HCT116 (cell line): ENCODE measurements at places on chromosomes 13 and 19. TPM values are rescaled to one million over a fixed set of nuclear protein-coding genes. Genes with fewer than 3 reads are reported as not detected.
A peak's percentile ranks its signal among the peaks of the same experiment; 100 is the strongest.

DNA sequence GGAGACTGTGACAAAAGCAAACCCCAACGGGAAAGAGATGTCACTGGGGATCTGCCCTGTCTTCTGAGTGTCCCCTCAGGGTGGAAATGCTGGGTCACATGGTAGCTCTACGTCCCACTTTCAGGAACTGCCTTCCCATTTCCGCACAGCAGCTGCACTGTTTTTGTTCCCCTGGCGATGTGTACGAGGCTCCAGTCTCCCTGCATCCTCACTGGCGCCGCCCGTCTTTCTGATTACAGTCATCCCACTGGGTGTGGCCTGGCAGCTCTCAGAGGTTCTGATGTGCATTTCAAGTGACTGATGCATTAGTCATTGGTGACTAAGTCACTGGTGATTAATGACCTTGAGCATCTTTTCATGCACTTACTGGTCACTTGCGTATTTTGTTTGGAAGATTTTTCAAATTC lies 21.2 kb downstream of the PCID2 start:
- peak; percentile 98 for DNase-seq

KCNJ14 gene
- total RNA-seq = 2.5 TPM

- DNase-seq = no peak
These were observed 84.2 kb downstream of the COL4A2 start for GRCh38 chr13:110391273-110391672.

- no peak for DNase-seq
These were observed 105.6 kb downstream of the SPRY2 start for GRCh38 chr13:80235166-80235966.

DNA sequence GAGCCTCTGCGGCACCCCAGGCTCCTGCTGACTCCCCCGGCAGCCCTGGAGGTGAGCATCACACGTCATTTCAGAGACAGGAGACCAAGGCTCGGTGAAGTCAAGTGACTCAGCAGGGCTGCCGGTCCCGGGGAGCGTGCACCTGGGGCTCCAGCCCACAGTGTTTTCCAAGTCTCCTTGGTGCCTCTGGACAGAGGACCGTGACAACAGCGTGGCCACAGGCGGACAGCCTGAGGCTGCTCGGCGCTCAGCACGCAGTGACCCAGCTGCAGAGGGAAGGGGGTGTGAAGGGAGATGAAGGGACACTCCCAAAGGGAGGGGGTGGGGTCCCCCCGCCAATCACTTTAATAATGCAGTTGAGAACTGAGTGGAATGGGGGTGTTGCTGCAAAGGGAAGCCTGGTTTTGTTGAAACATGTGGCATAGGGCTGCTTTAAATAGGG lies 17.5 kb upstream of the ASPDH start:
- DNase-seq = no peak

GRCh38 chr19:3664879-3665642 lies 35.2 kb downstream of the PIP5K1C start:
- DNase-seq = no peak

EEF1AKMT1 gene
- total RNA-seq = 9.8 TPM

DNA sequence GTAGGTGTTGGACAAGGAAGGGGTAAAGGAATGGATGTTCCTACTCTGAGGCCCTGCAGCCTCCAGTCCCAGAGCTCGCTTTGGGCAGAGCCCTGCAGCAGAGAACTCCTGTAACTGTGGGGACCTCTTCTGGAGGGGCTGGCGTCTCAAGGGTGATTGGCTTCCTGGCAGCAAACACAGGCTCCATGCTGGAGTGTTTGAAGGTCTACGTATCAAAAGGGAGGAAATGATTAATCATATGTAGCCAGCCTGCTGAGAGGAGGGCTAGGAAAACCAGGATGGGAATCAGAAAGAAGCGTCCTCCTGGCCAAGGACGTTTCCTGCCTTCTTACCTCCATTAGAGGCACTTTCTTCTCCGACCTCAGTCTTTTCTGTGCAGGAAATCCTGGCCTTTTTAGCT lies 208.5 kb downstream of the TSHZ3 start:
- DNase-seq = no peak

TNFSF13B gene
- 1.3 TPM for total RNA-seq

PROZ gene
- not detected for total RNA-seq

DNA sequence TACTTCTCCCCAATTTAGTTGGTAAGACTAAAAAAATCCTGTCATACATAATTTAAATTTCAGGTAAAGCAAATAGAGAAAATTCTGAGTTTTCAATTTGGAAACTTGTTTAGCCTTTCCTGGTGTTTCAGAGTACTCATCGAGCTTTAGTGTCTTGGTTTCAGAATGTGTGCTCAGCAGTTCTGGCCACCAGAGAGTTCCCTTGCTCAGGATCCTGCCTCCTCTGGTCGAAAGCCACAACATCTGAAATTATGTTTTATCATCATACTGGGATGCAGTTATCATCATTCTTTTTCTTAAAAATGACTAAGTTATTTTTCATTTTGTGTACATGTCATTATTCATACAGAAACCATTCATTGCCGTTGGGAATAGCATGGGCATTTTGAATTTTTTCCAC lies 263.2 kb upstream of the SPRY2 start:
- no peak for DNase-seq

DNA sequence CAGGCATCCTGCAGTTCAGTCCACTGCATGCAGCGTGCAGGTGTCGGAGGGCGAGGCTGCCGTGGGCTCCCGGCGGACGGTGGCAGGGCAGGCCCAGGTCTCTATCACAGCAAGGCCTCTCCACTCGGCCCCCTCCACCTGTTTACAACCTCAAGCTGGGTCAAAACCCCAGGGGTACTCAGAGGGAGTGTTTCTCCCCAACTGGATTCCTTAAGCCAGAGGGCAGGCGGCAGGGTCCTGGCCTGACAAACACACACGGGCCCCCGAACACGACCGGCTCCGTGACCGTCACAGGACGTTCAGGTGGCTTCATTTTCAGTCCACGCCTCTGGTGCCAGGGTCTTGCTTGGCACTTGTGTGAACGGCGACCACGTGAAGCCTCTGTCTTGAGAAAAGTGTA lies 23.5 kb downstream of the RASA3 start:
- no peak for DNase-seq

FFAR2 gene
- total RNA-seq = not detected

RASGRP4 gene
- not detected for total RNA-seq

DNA sequence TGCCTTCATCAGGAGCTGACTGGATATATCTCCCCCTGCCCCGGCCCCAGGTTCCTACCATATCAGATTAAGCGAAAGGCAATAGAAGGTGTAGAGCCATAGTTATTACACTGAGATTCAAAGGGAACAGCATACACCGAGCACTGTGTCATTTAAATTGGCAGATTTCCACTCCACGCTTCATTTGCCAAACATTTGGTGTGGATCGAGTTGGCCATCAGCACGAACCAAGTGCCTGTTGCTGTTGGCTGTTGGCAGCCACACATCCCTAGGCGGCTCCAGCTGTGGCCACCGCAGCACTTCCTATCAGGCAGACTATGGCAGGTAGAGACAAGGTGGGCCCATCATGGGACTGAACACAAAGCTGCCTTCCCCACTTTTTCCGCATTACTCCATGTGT lies 115.8 kb downstream of the CCNA1 start:
- DNase-seq = no peak

FGF21 gene
- total RNA-seq = 0.81 TPM

ZNF285 gene
- total RNA-seq = not detected

GRCh38 chr13:109577191-109577700 lies 209.1 kb downstream of the IRS2 start:
- no peak for DNase-seq

GRCh38 chr19:6041071-6041470 lies 63.1 kb upstream of the RANBP3 start:
- no peak for DNase-seq

- DNase-seq = no peak
These were observed 4.9 kb upstream of the SMIM17 start for GRCh38 chr19:56637976-56638555.

DNA sequence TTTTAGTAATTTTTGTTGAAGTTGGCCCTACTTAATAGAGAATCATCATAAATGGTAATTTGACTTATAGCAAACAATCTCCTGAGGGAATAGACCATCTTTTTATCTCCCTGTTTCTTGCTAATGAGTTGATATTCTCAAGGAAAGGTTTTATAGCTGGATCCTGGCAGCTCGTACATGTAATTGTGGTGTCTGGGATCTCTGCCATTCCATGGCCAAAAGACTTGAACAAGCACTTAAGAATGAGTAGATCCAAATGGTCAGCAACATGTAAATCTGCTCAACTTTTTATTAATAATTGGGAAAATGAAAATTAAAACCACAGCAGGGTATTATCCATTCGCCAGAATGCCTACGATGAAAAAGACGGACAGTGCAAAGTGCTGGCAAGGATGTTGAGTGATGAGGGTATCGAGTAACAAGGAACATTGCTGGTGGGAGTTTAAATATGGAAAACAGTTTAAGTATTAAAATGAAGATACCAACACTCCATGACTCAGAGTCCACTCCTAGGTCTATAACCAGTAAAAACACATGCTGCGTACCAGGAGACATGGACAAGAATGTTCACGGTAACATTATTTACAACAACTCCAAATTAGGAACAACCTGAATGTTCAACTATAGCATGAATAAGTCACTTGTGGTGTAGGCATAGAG lies 5.1 kb upstream of the GPR18 start:
- no peak for DNase-seq

INSL3 gene
- total RNA-seq = 0.96 TPM

DNA sequence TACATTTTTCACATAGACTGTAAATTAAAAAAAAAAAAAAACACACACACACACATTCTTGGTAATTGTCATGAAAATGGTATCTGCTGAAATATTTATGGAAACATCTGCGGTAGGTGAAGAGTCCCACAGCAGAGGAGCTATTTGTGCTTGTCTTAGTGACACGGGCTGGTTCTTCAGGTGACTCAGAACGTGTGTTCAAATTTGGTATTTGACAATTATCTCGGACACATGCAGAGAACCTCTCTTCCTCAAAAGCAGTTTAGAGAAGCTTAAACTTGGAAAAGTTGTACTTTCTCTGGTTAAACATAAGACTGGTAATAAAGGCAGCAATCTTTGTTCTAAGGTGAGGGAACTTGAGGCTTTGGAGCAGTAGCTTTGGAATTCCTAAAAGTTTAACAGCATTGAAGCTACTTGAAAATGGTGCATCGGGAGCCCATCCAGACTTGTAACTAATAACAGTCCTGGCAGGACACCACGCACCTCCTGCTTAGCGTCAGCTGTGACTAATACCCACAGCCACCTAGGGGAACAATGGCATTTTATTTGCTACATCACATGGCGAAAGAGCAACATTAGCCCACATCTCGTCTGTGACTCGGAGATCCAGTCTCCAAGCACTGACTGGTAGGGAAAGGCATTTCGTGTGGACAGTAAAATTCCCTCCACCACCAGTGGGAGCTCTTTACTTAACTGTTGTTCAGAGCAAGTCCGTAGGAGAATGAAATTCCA lies 1505.1 kb upstream of the SLC10A2 start:
- peak; percentile 79 for DNase-seq

DNA sequence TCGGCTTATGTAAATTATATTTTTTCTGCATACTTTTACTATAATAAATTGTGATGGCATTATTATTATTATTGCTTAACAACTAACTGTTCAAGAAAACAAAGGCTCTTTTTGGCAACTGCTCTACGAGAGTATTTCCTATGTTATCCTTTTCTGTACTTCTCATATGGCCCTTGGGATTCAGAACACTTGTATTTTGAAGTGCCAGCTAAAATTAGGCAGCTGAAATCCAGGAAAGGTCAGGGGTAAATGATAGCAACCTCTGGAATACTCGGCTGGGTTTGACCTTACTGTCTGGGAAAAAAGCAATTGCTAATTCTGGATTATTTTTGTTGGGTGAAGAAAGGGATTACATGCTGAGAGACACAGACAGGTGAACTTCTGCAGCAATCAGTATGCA lies 23.9 kb downstream of the EDNRB start:
- no peak for DNase-seq

GRCh38 chr19:55179606-55180484 lies at the start of gene SYT5:
Gene SYT5, minus strand, starts transcription at chr19:55180289. Its CDS starts 1,248 bp downstream, at chr19:55179041.
- DNase-seq = no peak

DNA sequence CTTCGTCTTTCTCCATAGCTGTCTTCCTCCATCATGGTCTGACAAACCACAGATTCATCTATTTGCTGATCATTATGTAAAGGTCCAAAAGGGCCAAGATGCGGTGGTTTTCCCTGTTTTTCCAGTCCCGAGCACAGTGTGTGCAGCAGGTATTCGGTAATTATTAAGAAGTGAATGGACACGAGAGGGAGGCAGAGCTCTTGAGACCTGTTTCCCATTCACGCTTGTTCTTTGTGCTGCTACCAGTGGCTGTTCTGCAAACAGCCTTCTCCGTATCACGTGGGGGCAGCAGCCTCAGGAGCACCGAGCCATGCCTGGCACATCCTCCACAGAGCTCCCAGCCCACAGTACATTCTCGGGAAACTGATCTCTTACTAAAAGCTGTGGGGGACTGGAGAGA lies 50.3 kb downstream of the CCDC70 start:
- DNase-seq = no peak

- DNase-seq = no peak
These were observed 79.9 kb upstream of the ABCC4 start for GRCh38 chr13:95381212-95381527.

- no peak for DNase-seq
These were observed 21.7 kb downstream of the ZNF613 start for GRCh38 chr19:51948975-51949374.

CATSPERD gene
- total RNA-seq = not detected

DNA sequence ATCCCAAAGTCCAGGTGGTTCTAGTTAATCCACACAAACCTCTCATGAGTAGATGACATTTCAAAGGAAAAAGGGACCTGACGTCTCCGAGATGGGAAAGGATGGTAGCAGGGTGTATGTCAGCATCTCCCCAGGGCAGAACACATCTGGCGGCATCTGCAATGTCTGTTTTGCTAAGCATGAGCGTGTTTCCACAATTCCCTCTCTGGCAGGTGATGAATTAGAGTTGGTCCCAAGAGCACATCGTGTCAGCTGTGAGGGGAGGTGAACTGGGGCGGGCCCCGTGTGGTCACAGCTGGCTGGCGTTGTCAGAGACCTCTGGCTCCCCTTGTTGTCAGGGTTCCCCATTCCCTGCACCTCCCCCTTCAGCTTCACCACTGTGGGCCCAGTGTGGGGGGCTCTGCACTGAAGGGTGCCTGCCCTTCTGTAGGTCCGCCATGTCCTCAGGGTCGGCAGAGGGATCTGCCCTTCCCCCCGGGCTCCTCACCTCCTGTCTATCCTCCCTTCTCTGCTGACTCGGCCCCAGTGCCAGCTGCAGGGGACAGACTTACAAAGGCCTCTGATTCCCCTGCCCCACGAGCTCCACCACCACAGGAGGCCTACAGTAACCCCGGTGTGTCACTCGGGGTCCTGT lies 58.2 kb downstream of the CDADC1 start:
- DNase-seq = no peak

DNA sequence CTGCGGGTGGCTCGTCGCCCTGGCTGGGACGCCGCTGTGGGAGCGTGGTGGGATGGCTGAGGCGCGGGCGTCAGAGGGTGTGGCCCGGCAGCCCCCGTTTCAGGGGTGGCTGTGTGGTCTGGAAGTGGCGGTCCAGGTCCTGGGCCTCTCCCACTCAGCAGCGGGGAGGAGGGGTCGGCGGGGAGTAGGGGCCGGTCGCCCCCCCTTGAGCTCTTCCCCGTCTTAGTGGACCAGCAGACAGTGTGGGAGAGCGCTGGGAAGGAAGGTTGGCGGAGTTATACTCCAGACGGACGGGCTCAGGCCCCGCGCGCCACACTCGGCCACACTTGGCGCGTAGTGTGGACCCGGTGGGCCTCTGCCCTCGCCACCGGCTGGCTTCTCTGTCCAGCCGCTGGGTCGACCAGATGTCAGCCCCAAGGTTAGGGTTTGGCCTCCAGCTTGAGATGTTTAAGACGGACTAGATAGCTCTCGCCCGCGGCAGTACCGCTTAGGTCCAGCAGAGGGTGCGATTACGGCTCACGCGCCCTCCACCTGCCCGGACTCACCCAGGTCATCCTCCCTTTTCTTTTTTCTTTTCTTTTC lies 21.7 kb upstream of the ZNF429 start:
- DNase-seq = no peak

CYP4F8 gene
- not detected for total RNA-seq

KIR3DL2 gene
- total RNA-seq = not detected

KLK10 gene
- 33.6 TPM for total RNA-seq
